ENCODE measurements at places on chromosomes 1 and 21.

DNA sequence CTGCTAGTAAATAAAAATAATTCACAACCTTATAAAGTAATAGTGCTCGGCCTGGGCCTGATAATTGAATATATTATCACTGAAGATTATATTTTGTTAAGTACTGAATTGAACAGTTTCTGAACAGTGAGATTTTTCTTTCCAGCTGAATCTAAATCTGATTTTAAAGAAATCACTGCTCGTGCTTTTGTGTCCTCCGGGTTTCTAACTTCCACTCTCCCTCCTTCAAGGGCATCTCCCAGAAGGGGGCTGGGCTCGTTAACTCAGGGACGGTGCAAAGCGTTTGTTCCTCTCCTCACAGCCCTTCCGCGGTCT, 823 bp upstream of the KIF1B start:
- DNase-seq: no peak

DNA sequence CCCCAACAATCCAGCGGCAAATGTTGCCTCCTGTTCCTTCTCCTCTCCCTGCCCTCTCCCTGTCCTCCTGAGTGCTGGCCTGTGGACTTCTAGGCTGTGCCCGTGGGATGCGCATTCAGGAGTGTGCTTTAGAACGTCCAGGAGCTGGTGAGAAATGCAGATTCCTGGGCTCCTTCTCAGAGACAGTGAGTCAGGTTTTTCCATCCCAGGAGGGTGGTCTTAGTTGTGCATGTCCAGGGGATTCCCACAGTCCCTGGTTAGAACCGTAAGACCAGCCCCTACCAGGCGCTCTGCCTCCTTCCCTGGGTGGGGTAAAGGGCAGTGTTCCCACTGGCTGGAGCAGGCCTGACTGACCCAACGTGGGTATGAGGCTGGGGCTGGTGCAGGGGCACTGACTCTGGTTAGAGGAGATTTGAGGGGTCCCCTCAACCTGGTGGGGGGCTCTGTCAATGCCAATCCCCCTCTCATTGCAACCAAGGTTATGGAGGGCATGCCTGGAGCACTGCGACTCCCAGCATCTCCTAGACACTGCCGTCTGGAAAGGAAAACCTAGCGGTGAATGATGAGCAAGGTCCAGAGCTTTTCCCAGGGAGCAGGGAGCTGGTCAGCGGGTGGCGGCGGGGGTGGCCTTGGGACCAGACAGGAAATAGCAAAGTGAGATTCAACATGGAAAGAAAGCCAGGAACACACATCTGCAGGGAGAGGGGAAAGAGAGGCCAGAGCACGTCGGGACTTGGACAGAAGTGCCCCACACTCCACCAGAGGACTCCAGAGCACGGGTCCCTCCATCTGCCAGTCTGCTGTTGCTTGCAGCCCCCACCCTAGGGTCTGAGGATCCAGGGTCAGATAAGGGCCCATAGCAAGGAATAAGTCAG, 38.5 kb downstream of the HSPG2 start:
- DNase-seq: no peak

DNA sequence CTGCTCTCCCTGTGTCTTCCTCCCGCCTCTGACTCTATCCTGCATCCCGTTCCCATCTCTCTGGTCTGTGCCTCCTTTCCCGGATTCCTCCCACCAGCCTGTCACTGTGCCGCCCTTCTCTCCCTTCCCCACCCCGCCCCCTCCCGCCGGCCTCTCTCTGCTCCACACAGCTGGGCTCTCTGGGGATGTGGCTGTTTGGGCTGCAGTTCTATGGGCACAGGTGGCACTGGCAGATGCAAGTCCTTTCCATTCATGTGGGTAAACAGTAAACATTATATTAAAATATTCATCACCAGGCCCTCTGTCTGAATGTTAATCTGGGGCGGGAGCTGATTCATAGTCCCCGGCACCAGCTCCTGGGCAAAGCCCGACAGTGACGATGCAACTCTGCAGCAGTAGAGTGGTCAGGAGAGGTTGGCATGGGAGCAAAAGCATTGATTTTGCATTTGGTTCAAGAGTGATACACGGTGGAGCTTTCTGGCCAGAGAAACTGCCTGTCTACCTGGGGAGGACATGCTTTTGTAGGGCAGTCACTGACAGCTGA, 249.3 kb downstream of the TNR start:
- DNase-seq: no peak

DNA sequence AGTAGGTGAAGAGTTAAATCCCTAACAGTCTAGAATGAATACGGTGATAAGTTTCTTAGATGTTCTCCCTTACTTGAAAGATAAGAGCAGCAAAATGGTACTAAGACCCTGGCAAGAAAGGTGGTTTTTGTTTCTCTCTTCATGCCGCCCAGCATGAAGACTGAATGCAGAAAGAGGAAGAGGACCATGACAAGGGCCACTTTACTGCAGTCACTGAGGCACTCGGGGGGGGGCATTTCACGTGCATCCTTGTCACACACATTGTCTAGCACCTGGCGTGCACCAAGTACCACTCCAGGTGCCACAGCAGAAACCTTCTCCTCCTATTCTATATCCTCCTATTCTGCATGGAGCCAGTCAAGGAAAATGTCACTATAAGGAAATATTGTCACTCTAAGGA, 222.0 kb downstream of the TOMM20 start:
- no peak for DNase-seq

DNA sequence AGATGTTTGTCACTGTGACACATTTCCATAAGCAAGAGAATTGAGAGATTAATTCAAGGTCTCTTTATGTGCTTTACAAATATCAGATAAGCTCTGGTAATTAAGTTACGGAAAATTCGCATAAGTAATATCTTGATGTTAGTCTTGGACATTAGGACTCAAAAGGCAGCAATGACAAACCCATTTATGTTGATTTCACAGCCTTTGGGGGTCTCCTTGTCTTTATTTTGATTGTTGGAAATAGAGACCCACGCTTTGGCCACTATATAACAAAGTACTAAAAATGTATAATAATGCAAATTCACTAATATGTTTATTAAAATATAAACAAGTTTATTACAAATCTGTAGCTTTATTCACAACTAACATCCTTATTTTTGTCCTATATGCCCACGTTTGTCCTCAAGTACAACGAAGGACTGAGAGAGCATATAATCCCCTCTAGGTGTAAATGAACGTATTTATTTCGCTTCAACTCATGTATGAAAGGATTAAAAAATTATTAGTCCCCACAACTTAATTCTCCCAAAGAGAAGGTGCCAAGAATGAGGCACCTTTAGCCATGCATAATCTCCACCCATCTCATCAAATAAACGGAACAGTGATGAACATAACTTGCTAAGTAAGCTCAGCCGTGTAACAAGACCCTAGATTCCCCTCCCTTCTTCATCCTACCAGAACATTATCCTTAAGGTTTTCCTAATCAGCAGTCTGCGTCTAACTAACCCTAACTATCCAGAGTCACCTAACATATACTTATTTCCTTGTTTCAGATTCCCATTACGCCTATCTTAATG, 1.6 kb upstream of the LAMC1 start:
- no peak for DNase-seq

DNA sequence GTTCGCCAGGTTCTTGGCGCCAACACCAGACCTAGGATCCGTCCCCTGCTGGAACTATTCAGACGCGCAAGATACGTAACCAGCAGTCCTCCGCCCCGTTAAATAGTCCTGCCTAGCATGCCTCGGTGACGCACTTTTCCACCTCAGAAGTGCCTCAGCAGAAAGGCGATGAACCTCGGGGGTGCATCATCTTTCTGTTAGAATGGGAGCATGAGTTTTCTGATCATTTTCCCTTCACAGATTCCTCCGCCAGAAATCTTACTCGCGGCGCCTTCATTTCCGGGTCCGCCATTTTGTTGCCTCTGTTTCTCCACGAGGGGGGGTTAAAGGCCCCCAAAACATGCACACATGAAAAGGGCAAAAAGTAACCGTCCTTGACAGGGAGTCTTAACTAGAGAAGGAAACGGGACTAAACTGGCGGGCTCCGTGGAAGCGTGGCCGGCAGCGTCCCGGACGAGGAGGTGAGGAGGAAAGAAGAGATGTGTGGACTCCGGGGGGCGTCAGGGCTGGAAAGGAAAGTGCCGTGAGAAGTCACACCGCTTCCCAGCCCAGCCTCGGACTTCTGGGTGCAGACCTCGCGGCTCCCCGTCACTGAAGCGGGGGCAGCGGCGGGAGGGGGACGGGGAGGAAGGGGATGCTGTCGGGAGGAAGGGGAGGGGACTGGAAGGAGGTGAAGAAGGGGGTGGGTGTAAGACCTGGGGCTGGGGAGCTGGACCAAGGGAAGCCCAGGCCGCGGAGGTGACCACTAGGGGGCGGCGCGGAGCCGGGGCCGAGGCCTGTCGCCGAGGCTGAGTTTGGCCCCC, at the start of gene GABPB2:
GABPB2 (plus strand) TSS at position 288 of the 803 bp plus-strand sequence. CDS start 17,429 bp downstream, outside the sequence.
- peak; percentile 96 for DNase-seq

- no peak for DNase-seq
Measured at GRCh38 chr1:83761167-83762038, 237.5 kb downstream of the TTLL7 start.

- DNase-seq: no peak
Measured at GRCh38 chr21:35529171-35529863, 480.2 kb upstream of the RUNX1 start.

GRCh38 chr1:47590523-47591225, 152.8 kb downstream of the FOXD2 start:
- DNase-seq: no peak

GRCh38 chr1:200435200-200435780, 25.5 kb upstream of the ZNF281 start:
- no peak for DNase-seq

DNA sequence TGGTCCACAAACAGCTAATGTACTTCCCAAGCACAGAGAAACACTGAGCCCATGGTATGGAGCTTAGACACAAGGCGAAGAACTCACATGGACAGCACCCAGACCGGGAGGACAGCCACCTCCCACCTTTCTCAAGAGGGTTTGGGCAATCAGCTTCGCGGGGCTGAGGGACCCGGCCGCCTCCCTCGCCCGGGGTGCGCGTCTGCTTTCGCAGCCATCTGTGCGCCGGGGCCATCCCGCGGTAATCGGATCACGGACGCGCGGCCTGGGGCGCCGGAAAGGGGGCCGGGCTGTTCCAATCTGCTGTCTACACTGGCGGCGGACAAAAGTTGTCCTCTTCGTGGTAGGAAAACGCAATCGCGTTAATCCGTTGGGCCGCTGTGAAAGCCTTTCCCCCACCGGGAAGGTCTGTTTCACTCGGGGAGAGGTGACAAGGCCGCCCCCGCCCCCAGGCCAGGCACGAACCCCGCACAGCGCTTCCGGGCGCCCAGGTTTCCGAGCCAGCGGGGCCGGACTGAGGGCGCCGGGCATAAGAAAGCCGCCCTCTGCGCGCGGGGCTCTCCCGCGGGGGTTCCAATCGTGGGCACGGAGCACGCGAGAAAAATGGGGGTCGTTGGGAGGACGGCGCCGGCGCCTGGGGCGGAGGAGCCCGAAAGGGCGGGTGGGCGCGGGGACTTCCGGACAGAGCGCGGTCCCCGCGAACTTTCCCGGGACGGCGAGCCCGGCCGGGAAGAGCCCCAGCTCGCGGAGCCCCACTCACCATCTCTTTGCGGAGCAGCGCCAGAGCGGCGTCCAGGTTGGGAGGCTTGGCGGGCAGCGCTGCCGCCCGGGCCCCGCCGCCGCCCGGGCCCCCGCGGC, 664 bp downstream of the FAM89A start:
- DNase-seq: peak; percentile 64

DNA sequence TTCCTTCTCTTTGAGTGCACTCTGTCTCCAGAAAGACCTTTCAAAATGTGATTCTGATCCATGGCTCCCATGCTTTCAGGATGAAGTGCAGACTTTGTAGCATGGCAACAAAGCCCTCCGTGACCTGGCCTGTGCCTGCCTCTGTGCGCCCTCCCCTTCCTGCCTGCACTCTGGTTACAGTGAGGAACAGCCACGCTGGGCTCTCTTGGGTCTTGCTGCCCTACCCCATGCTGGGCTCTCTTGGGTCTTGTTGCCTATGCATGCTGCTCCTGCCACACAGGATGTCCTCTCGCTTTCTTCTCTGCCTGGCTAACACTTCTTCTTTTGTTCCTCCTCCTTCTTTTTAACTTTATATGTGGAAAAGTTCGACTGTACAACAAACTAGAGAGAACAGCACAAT, 28.0 kb downstream of the LMOD1 start:
- DNase-seq: no peak

- DNase-seq: peak; percentile 60
Measured at GRCh38 chr1:9145021-9145668, 16.2 kb upstream of the GPR157 start.

- DNase-seq: no peak
Measured at GRCh38 chr1:77825131-77825709, 45.8 kb downstream of the MIGA1 start.

GRCh38 chr1:203537806-203538464, 44.0 kb downstream of the OPTC start:
- DNase-seq: no peak

- DNase-seq: no peak
Measured at GRCh38 chr1:181551249-181551648, 67.9 kb downstream of the CACNA1E start.

GRCh38 chr1:97999320-97999719, 78.5 kb upstream of the DPYD start:
- DNase-seq: no peak

- DNase-seq: no peak
Measured at GRCh38 chr1:164756741-164757140, 197.8 kb downstream of the PBX1 start.

- no peak for DNase-seq
Measured at GRCh38 chr1:45026446-45026845, 14.4 kb downstream of the UROD start.

DNA sequence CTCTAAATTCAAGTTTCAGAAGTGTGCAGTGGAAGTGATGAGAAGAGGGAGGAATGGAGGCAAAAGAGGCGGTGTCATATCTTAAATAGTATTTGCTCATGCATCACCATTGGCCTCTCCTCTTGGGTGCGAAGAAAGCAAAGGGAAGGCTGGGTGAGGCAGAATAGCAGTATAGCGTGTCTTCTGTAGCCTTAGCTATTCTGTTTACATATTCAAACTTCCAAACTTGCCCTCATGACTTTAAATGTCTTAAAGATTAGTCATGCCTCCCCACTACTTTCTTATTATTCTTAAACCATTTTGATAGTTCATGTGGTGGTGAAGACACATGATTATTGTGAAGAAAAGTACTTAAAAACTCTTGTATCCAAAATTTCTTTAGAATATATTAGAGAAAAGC, 104.6 kb upstream of the TENT5C start:
- DNase-seq: no peak

Data from stimulated activated CD8-positive, alpha-beta memory T cell treated with anti-CD3 and anti-CD28 coated beads, Interleukin-4, amount 100 ng/mL, for 48 hours (primary cell).